ENCODE measurements at places on chromosomes 4 and X. TPM values are rescaled to one million over a fixed set of nuclear protein-coding genes. Genes with fewer than 3 reads are reported as not detected.

GAGE1 gene
- total RNA-seq = not detected

MAGEC2 gene
- not detected for total RNA-seq

KDR gene
- not detected for total RNA-seq

DNA sequence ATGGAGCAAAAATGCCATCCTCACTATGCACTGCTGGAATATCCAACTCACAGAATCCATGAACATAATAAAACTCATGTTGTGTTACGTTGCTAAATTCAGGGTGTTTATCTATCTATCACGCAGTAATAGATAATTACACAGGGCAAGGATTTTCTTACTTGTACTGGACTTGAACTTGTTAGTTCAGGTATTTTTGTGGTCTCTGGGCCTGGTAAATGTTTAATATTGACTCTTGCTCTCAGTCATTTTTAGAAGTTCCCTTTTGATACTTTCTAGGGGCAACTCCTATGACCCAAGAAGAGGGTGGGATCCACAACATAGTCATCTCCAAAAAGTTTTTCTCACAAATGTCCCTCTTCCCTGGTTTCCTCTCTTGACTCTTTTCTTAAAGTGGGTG is 522.4 kb upstream of the IGFBP7 start:
- DNase-seq = no peak
- H3K4me1 ChIP-seq = no peaks in the 10 kb centered on the region
- H3K27me3 ChIP-seq = no peaks in the 10 kb centered on the region
- H3K36me3 ChIP-seq = no peaks in the 10 kb centered on the region
- H3K27ac ChIP-seq = no peak overlapping the region
- H3K4me3 ChIP-seq = no peak overlapping the region

GRCh38 chr4:3666263-3666662 is 99.9 kb upstream of the ADRA2C start:
- no peaks in the 10 kb centered on the region for H3K36me3 ChIP-seq
- no peak for DNase-seq
- no peak overlapping the region for H3K27ac ChIP-seq

- no peak overlapping the region for H3K27ac ChIP-seq
- H3K4me3 ChIP-seq = no peak overlapping the region
- peaks cover 9% of the 10 kb centered on the region for H3K4me1 ChIP-seq
- no peaks in the 10 kb centered on the region for H3K27me3 ChIP-seq
- peak; percentile 19 for DNase-seq
These were observed 37.0 kb upstream of the ATP6AP2 start for GRCh38 chrX:40543661-40544328.

DNA sequence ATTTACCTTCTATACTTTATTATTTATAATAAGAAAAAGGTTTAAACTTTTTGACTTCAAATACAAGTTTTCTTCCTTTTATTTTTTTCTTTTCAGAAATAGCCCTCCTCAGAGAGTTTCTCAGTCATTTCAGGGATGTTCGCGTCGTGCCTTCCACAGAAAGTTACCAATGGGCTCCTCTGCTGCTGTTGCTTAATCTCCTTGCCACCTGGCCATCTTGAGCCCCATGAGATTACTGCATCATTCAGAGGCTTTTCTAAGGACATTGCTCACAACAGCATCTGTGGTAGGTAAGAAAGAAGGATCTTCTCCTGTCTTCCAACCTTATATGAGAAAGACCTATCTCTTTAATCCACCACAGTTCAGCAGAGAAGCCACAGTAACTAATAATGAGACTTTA is 1361.9 kb upstream of the ADGRL3 start:
- DNase-seq = no peak
- H3K4me3 ChIP-seq = no peak overlapping the region
- H3K27me3 ChIP-seq = no peaks in the 10 kb centered on the region
- H3K4me1 ChIP-seq = no peaks in the 10 kb centered on the region

DNA sequence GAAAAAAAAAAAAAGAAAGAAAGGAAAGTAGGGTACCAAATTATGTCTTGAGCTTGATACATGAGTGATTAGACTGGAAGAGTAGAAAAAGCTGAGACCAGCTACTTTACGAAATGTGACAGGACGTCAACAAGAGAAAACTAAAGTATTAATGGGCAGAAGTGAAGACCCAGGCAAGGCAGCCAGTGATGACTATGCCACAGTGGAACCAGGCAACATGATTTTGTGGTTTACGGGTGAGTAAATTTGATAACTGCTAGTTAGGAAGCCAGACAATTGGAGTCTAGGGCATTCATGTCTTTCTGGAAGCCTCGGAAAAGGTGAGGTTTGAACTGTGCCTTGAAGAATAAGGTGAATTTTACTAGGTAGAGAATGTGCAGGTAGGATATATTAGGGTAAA is 326.4 kb downstream of the TENM3 start:
- no peaks in the 10 kb centered on the region for H3K36me3 ChIP-seq
- no peaks in the 10 kb centered on the region for H3K27me3 ChIP-seq
- H3K4me1 ChIP-seq = no peaks in the 10 kb centered on the region
- H3K4me3 ChIP-seq = no peak overlapping the region
- H3K27ac ChIP-seq = no peak overlapping the region
- DNase-seq = no peak

GRCh38 chr4:57131849-57132742 is 21.9 kb upstream of the IGFBP7 start:
- no peaks in the 10 kb centered on the region for H3K36me3 ChIP-seq
- no peak overlapping the region for H3K4me3 ChIP-seq
- H3K4me1 ChIP-seq = no peaks in the 10 kb centered on the region
- DNase-seq = no peak

GRCh38 chr4:2289311-2289954 is 27.5 kb upstream of the MXD4 start:
- H3K4me3 ChIP-seq = no peak overlapping the region
- peak overlapping the region; percentile 71 for H3K27ac ChIP-seq
- no peaks in the 10 kb centered on the region for H3K27me3 ChIP-seq

GRCh38 chrX:133490955-133491354 is 75.7 kb upstream of the GPC4 start:
- H3K4me3 ChIP-seq = no peak overlapping the region
- no peaks in the 10 kb centered on the region for H3K27me3 ChIP-seq
- H3K4me1 ChIP-seq = no peaks in the 10 kb centered on the region
- no peak overlapping the region for H3K27ac ChIP-seq
- DNase-seq = no peak

- H3K36me3 ChIP-seq = no peaks in the 10 kb centered on the region
- H3K27ac ChIP-seq = no peak overlapping the region
- DNase-seq = no peak
- H3K4me3 ChIP-seq = no peak overlapping the region
- H3K27me3 ChIP-seq = no peaks in the 10 kb centered on the region
These were observed 295.4 kb downstream of the PACRGL start for GRCh38 chr4:20995610-20996009.

- no peak overlapping the region for H3K27ac ChIP-seq
- no peaks in the 10 kb centered on the region for H3K27me3 ChIP-seq
- no peak overlapping the region for H3K4me3 ChIP-seq
- peak; percentile 33 for DNase-seq
- no peaks in the 10 kb centered on the region for H3K36me3 ChIP-seq
These were observed 163.1 kb downstream of the SMARCA1 start for GRCh38 chrX:129360175-129360574.

DNA sequence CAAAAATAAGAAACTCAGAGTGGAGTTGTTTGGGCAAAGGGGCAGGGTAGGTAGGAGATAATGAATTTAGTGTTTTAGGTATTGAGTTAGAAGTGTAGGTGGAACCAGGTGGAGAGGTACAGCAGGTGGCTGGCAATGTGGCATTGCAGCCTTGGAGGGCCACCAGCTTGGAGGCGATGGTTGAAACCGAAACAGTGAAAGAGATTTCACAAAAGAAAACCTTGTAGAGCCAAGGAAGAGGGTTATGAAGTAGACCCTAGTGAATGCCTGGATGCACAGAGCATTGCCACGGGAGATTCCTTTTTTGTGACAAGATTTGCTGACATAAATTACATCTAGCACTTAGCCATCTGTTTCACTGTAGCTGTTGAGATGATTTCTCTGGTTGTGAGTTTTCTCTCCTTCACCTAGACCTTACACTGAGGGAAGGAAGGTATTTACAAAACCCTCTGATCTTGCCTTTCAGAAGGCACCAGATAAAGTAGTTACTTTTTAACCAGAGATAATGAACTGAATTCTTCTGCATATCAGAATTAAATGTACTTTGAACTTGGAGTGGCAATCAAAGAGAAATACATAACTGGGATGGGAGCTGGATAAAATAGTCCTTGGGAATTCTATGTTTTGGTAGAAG is 104.1 kb upstream of the CASK start:
- no peak for DNase-seq
- H3K4me3 ChIP-seq = no peak overlapping the region
- no peaks in the 10 kb centered on the region for H3K27me3 ChIP-seq
- no peak overlapping the region for H3K27ac ChIP-seq
- H3K36me3 ChIP-seq = no peaks in the 10 kb centered on the region

- no peaks in the 10 kb centered on the region for H3K36me3 ChIP-seq
- no peaks in the 10 kb centered on the region for H3K4me1 ChIP-seq
- H3K27me3 ChIP-seq = no peaks in the 10 kb centered on the region
- H3K4me3 ChIP-seq = no peak overlapping the region
- H3K27ac ChIP-seq = no peak overlapping the region
These were observed 42.1 kb upstream of the MAGEA4 start for GRCh38 chrX:151870602-151871001.

DNA sequence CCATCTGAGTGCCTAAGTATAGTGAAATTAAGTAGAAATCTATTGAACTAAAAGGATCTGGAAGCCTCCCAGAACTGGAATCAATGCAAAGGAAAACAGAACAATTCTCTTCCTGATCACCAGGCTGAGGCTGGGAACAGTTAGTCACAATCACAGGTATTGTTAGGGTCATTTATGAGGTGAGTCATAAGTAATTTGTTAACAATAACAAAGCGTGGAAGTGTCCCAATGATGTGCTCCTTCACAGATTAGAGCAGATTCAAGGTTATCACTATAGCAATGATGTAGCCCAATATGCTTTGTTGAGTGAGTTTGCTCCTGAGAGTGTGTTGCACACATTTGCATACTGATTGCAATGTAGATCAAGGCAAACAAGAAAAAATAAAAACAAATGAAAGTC is 228.1 kb downstream of the ZNF674 start:
- no peaks in the 10 kb centered on the region for H3K36me3 ChIP-seq
- no peaks in the 10 kb centered on the region for H3K27me3 ChIP-seq
- no peak overlapping the region for H3K27ac ChIP-seq
- no peak for DNase-seq

DNA sequence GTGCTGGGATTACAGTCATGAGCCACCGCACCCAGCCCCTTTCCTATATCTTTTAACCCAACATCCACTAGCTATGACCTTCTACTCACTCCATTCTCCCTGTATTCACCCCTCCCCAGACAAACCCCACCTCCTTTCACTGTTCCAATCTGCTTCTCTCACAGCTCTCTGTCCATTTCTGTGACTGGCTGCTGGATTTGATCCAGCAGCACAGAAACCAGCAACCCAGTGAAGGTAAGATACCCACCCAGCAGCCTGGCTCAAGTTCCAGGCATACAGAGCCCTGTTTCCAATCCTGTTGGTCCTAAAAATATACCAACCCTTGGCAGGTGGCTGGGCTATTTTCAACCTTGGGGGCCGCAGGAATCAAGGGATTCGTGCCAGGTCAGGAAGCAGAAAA is 56.9 kb upstream of the SMIM10 start:
- H3K27ac ChIP-seq = no peak overlapping the region
- H3K36me3 ChIP-seq = no peaks in the 10 kb centered on the region
- H3K4me3 ChIP-seq = no peak overlapping the region
- H3K4me1 ChIP-seq = no peaks in the 10 kb centered on the region
- DNase-seq = no peak

DNA sequence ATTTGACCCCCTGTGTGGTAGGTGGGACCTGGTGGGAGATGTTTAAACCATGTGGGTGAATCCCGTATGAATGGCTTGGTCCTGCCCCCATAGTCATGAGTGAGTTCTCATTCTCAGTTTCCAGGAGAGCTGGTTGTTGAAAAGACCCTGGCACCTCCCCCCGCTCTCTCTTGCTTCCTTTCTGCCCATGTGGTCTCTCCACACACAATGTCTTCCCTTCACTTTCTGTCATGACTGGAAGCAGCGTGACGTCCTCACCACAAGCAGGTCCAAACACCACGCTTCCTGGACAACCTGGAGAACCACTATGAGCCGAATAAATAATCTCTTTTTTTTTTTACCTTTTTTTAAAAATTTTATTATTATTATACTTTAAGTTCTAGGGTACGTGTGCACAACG is 3.5 kb upstream of the CSF2RA start:
- H3K27ac ChIP-seq = no peak overlapping the region
- no peak overlapping the region for H3K4me3 ChIP-seq
- peaks cover 18% of the 10 kb centered on the region for H3K4me1 ChIP-seq
- H3K36me3 ChIP-seq = no peaks in the 10 kb centered on the region
- H3K27me3 ChIP-seq = no peaks in the 10 kb centered on the region
- DNase-seq = no peak

GRCh38 chr4:52421811-52422213 is 237.3 kb downstream of the USP46 start:
- DNase-seq = no peak
- no peak overlapping the region for H3K27ac ChIP-seq
- H3K27me3 ChIP-seq = no peaks in the 10 kb centered on the region
- H3K4me3 ChIP-seq = no peak overlapping the region
- no peaks in the 10 kb centered on the region for H3K4me1 ChIP-seq

DNA sequence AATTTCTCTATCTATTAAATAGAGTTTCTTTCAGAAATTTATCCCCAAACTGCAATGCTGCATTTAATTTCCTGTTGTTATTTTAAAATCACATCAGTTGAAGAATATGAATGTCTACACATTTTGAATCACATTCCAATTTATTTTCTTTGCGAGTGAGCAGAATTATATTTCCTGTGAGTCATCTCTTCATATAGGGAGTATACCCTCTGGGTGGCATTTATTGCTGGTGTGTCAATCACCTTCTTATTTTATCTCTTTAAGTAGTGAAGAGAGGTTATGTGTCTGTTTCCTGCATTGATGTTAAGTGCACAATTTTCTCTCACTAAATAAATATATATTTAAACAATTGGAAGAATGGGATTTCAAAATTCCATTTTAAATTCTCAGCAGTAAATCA is 511.0 kb upstream of the ATOH1 start:
- H3K4me1 ChIP-seq = no peaks in the 10 kb centered on the region
- no peak overlapping the region for H3K27ac ChIP-seq
- H3K4me3 ChIP-seq = no peak overlapping the region
- no peaks in the 10 kb centered on the region for H3K36me3 ChIP-seq
- no peak for DNase-seq

DNA sequence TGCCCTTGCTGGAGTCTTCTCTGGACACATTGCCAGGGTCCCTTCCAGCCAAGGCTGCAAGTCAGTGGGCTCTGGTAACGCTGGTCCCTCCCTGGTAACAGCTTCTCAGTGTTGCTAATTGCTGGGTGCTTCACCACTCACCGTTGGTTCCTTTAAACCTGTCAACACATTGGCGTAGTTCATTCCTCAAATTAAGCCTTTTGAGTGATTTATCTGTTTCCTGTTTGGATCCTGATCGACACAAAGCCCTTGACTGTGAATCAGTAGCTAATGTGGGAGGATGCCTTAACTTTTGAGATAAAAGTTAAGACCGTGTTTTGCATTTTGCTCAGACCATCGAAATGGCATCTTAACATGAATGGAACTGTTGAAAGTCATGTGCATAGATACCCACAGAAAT is 125.9 kb downstream of the AMELX start:
- H3K4me3 ChIP-seq = no peak overlapping the region
- H3K36me3 ChIP-seq = no peaks in the 10 kb centered on the region
- H3K27ac ChIP-seq = no peak overlapping the region
- H3K4me1 ChIP-seq = no peaks in the 10 kb centered on the region
- no peak for DNase-seq

- no peaks in the 10 kb centered on the region for H3K4me1 ChIP-seq
- no peak for DNase-seq
- H3K27ac ChIP-seq = no peak overlapping the region
- no peaks in the 10 kb centered on the region for H3K36me3 ChIP-seq
- H3K27me3 ChIP-seq = no peaks in the 10 kb centered on the region
These were observed 112.5 kb upstream of the FRG1 start for GRCh38 chr4:189828081-189828697.

All from CD4-positive, alpha-beta memory T cell (primary cell).